ENCODE measurements at places on chromosomes 7 and 10. TPM values are rescaled to one million over a fixed set of nuclear protein-coding genes. Genes with fewer than 3 reads are reported as not detected.
A peak's percentile ranks its signal among the peaks of the same experiment; 100 is the strongest.

GRCh38 chr10:92291616-92291865 is 574 bp downstream of the MARCHF5 start:
- no peak for DNase-seq

GRCh38 chr10:16690417-16690816 is 126.8 kb downstream of the RSU1 start:
- no peak for DNase-seq

- no peak for DNase-seq
Observed at GRCh38 chr10:86900955-86901354, 56.5 kb downstream of the MMRN2 start.

- no peak for DNase-seq
Observed at GRCh38 chr10:93875032-93875358, 18.8 kb upstream of the SLC35G1 start.

- DNase-seq: peak; percentile 39
Observed at GRCh38 chr7:2730846-2731770, 43.1 kb downstream of the AMZ1 start.

DNA sequence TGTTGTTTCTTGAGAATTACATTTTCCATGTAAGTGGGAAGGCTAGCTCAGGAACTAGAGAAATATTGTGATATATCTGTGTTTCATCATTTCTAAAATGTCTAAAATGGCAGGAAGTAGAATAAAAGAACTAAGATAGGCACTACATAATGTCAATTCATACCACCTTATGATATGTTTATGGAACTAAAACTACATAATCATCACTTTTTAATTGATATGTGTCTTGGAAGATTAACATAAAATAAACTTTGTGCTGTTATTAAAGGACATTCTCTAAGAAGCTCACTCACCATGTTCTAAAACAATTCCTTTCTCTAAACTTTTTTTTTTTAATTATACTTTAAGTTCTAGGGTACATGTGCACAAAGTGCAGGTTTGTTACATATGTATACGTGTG is 83.5 kb upstream of the TAS2R16 start:
- DNase-seq: no peak

DNA sequence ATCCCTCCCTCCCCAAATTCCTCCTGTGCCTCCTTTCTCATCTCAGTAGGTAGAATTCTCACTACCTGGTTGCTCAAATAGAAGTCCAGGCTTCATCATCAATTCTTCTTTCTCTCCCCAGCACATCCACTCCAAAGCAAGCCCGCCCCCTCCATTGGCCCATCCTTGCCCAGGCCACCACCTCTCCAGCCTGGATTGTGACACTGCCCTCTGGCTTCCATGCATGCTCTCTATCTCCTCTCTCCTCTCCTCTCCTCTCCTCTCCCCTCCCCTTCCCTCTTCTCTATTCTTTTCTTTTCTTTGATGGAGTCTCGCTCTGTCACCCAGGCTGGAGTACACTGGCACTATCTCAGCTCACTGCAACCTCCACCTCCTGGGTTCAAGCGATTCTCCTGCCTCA is 144.9 kb downstream of the UBE2H start:
- DNase-seq: peak; percentile 50

- no peak for DNase-seq
Observed at GRCh38 chr7:5586279-5586962, 162.8 kb upstream of the TNRC18 start.

GRCh38 chr10:100522945-100523344 is 3.3 kb upstream of the SEC31B start:
- DNase-seq: peak; percentile 45

- DNase-seq: no peak
Observed at GRCh38 chr7:150801242-150801945, 825 bp downstream of the TMEM176A start.

- no peak for DNase-seq
Observed at GRCh38 chr7:99184532-99185218, 23.2 kb downstream of the KPNA7 start.

GRCh38 chr10:32511599-32511998 is 65.7 kb downstream of the CCDC7 start:
- no peak for DNase-seq

- DNase-seq: no peak
Observed at GRCh38 chr7:22140578-22140977, 194.9 kb upstream of the CDCA7L start.

GRCh38 chr7:158082761-158083160 is 504.9 kb downstream of the PTPRN2 start:
- DNase-seq: no peak

GRCh38 chr10:42933448-42934340 is 143.2 kb upstream of the RET start:
- DNase-seq: no peak

- DNase-seq: no peak
Observed at GRCh38 chr10:79898597-79899325, 50.1 kb downstream of the SFTPD start.

DNA sequence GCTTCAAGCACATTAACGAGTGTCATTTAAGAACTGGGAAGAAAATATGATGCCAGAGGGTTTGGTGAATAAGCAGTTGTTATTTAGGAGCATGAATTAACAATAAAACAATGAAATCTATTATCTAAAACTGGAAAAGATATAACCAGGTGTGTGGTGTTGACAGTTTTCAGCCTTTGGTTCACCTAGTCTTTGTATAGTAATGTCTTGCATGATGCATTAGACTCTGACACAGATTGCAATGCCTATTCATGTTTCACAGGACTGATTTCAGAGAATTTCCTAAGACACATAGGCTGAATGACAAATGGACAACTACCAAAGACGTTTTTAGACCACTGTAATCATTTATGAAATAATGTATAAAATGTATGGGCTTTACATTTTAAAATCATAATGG is 135.1 kb upstream of the CAV2 start:
- no peak for DNase-seq

GRCh38 chr10:18068401-18068800 is 71.8 kb upstream of the CACNB2 start:
- no peak for DNase-seq

GRCh38 chr7:69889976-69890351 is 291.7 kb downstream of the AUTS2 start:
- no peak for DNase-seq

Gene CUZD1
- total RNA-seq: 1.1 TPM

Gene ASZ1
- not detected for total RNA-seq

Gene SKIDA1
- 1.2 TPM for total RNA-seq

Gene NPY4R
- total RNA-seq: not detected

Gene CNOT4
- 29.0 TPM for total RNA-seq

Gene OPN4
- total RNA-seq: not detected

Gene ANKRD61
- not detected for total RNA-seq

Gene OR2A42
- not detected for total RNA-seq

Gene PRKAR2B
- 4.8 TPM for total RNA-seq

Gene AGR3
- total RNA-seq: not detected

Gene PDZD7
- 1.1 TPM for total RNA-seq

Gene GTF2IRD1
- total RNA-seq: 11.5 TPM

Gene DNAJC12
- total RNA-seq: 4.1 TPM
